ENCODE measurements at places on chromosomes 11 and 22.
A peak's percentile ranks its signal among the peaks of the same experiment; 100 is the strongest.

DNA sequence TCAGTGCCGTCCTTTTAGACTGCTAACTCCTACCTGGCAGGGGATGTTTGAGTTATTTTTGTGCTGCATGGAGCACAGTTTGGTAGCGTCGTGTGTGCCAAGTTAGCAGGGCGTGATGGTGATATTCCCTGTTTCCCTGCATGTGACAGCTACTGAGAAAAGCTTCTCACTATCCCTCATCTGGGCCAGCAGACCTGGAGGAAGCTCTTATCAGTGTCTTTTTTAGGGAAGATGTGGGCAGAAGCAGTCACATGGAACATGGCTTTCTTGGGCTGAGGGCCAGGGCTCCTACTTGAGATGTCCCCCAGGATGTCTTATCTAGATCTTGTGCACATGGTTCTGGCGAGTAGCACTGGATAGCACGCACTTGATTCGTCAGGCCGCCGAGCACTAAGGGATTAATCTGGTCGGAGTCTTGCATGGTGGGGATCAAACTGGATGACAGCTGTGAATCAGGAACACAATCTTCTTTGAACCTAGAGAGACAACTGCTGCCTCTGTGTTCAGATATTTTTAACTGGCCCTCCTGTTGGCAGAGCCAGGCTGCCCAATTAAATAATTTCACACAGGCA is 33.8 kb downstream of the TECTA start:
- DNase-seq, result no peak

GRCh38 chr22:40769761-40770160 is 49.4 kb downstream of the SLC25A17 start:
- DNase-seq, result no peak

DNA sequence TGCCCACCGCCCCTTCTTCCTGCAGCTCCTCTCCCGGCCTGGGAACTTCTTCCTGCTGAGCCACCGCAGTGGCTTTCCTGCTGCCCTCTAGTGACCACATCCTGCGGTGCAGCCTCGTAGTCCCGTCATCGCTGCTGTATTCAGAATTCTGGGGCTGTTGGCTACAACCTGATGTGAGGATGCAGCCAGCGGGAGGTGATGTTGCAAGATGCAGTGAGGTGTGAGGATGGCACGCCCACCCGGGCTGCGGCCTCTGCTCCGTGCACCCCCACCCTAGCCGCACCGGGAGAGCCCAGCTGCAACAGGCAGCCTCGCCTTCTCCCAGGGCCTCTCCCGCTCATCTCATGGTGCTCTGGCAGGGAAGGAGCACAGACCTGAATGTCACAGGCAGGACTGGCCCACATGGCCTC is 10.1 kb downstream of the CHST1 start:
- peak; percentile 72 for DNase-seq

DNA sequence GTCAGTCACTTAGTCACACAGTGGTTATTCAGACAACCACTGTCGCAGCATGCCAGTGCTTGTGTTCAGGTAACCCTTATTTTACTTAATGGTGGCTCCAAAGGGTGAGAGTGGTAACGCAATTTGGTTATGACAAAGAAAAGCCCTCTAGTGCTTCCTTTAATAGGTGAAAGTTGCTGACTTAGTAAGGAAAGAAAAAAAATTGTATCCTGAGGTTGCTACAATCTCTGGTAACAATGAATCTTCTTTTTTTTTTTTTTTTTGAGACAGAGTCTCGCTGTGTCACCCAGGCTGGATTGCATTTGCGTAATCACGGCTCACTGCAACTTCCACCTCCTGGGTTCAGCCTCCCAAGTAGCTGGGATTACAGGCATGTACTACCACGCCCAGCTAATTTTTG is 64.5 kb downstream of the C11orf91 start:
- no peak for DNase-seq

GRCh38 chr11:75371949-75372876 is 20.8 kb upstream of the ARRB1 start:
- no peak for DNase-seq

- DNase-seq, result no peak
Observed at GRCh38 chr11:22203281-22203680, 10.4 kb downstream of the ANO5 start.

GRCh38 chr11:131470216-131470925 is 100.0 kb downstream of the NTM start:
- no peak for DNase-seq

GRCh38 chr11:132022285-132022684 is 651.9 kb downstream of the NTM start:
- no peak for DNase-seq

GRCh38 chr11:111081021-111081511 is 164.5 kb upstream of the POU2AF2 start:
- DNase-seq, result no peak

DNA sequence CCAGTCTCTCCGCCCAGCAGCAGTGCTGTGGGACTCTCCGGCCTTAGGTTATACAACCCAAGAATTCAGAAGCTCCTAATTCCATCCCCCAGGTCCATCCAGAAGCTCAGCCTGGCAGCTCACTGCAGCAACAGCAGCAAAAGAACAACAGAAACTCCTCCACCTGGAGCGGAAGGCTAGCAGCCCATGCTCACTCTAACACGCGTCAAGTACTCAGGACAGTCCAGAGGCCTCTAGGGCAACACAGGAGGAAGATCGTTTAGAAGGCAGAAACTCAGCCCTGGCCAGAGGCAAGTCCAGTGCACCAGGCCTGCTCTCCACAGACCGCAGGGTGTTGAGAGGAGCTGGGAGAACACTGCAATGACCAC is 17.1 kb downstream of the PLA2G6 start:
- no peak for DNase-seq

- peak; percentile 31 for DNase-seq
Observed at GRCh38 chr22:39405346-39406085, 5.9 kb downstream of the TAB1 start.

- DNase-seq, result no peak
Observed at GRCh38 chr11:26150031-26150430, 181.9 kb upstream of the ANO3 start.

DNA sequence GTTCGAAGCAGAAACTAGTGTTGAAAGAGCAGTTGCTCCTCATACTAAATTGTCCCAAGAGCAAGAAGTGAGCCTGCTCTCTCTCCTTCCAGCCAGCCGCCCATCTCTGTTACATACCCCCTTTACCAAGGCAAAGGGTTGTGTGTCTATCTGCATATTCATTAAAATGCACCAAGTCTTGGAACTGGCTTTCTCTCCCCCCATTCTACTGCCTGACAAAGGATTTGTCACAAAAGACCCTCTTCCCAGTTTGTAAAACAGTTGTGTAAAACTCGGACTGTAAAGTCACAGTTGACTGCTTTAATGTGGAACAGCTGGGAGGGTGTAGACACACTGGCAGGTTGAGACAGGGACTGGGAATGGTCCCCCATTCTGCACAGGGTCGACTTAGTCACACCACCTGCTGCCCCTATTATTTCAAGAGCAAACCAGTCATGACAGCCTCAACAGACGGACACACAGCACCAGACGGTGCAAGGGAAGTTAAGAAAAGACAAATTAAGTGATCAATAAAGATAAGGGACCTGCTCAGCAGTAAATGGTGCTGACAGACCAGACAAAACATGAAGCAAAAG is 60.0 kb upstream of the HTATIP2 start:
- no peak for DNase-seq

GRCh38 chr11:15613251-15613650 is 498.5 kb downstream of the INSC start:
- no peak for DNase-seq

DNA sequence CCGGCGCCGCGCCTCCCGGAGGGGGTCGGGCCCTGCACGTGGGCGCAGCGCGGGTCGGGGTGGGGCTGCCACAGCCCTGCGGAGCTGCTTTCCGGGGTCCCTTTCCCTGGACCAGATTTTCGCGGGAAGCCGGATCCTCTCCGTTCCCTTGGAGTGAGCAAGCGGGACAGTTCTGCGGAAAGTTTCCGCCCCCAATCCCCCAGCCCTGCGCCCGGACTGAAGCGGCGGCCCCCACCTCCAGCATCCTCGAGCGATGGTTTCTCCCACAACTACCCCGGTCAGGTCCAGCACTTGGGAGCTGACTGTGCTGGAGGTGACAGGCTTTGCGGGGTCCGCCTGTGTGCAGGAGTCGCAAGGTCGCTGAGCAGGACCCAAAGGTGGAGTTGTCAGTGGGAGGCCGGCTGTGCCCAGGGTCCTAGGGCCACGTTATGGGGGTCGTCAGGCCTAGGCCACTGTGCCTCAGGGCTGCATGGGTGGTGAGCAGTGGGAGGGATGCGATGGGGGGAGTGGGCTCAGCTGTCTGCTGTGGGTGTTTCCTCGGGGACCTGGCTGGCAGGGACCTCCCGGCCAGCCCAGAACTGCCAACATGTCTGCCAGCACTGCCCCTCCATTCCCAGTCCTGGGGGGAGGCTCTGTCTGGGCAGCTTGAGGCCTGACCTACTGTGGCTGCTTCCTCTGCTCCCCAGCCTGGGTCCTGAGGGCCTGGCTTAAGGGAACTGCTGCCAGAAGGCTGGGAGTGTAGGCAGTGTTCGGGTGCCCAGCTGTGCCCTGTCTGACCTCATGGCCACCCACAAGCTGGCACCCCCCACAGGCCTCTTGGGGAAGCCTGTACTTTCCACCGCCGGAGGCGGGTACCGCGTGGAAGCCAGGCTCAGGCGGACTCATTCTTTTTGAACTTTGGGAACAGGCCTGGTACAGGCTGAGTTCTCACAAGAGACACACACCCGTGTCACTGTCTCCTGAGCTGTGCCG is 726 bp downstream of the ST3GAL4 start:
- DNase-seq, result peak; percentile 37

DNA sequence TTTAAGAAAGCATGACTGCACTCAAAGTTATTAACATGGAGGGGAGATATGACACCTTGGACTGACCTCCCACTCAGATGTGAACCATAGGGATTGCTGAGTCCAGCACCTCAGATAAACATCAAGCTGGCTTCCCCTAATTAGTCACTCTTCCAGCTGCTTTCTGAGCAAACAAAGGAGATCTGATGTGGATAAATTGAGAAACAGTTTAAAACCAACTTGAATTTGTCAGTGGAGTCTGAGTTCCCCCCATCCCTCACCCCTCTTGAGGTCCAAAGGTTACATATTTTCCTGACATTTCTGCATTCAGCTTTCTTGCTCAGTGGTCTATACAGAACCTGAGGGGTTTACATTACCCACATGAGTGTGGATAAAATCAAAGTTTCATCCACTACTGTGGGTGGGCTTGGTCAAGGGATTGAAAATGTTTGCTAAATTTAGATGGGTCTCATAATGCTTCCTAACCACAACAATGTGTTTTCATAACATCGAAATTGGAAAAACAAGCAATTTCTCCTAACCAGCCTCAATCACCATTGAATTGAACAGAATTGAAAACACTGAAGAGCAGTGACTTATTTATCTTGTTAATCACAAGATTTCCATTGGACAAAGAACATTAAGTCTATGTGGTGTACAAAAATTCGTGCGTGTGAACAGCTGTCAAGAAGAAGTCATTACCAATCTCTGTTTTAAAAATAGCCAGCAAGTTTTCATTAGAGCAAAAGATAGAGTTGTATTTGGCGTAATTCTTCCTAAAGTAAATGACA is 292.3 kb downstream of the METTL15 start:
- DNase-seq, result no peak

GRCh38 chr22:43256976-43257545 is 70.1 kb upstream of the TTLL12 start:
- DNase-seq, result no peak

- DNase-seq, result no peak
Observed at GRCh38 chr22:50138041-50138440, 32.5 kb upstream of the PANX2 start.

- DNase-seq, result no peak
Observed at GRCh38 chr11:7532405-7533145, 18.8 kb downstream of the PPFIBP2 start.

GRCh38 chr11:93727985-93728791 is 13.1 kb downstream of the TAF1D start:
- no peak for DNase-seq

GRCh38 chr11:6194065-6194581 is 4.9 kb upstream of the OR52W1 start:
- no peak for DNase-seq

DNA sequence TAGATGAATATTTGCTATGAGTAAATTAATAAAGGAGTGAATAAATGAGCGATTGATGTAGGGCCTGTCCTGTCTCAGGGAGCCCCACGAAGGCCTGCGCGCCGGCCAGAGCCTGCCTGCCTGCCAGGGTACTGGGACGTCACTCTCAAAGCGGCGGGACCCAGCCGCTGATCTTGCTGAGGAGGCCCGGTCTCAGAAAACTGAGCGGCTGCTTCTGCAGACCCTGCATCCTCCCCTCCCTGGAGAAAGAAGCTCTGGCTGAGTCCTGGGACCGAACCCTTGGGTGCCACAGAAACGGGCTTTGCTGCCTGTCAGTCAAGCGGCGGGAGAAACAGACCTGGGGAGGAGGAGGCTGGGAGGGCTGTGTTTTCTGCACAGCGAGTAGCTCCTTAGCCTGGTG is 91.6 kb upstream of the B3GAT1 start:
- DNase-seq, result no peak

GRCh38 chr11:126647735-126648134 is 292.2 kb downstream of the ST3GAL4 start:
- DNase-seq, result no peak

DNA sequence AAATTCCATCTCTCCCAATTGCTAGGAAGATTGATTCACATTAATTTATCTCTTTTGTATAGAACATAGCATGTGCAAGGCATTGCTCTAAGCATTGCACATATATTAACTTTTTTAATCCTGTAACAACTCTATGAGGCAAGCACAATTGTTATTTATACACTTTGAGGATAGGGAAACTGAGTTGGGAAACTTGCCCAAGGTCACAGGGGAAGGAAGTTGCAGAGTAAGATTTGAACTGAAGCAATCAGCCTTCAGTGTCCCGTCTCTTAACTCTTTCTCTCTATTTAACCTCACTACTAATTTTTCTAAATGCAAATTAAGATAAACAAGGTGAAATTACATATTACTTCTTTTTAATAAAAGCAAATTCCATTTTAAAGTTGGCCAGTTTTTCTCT is 22.2 kb downstream of the OR56B4 start:
- DNase-seq, result no peak

DNA sequence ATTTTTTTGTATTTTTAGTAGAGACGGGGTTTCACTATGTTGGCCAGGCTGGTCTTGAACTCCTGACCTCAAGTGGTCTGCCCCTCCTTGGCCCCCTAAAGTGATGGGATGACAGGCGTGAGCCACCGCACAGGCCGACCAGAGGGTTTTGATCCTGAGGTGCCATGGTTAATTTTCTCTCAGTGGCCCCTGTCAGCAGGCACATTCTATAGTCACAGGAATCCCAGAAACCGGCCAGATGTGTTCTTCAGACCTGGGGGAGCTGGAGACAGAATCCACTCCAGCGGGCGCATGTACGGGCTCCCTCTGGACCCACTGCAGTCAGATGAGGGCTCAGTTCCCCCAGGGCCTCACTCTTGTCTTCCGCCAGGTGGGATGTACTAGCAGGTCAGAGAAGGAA is 17.0 kb downstream of the IGLL1 start:
- DNase-seq, result no peak
